ENCODE measurements at places on chromosomes 12 and 14.

DNA sequence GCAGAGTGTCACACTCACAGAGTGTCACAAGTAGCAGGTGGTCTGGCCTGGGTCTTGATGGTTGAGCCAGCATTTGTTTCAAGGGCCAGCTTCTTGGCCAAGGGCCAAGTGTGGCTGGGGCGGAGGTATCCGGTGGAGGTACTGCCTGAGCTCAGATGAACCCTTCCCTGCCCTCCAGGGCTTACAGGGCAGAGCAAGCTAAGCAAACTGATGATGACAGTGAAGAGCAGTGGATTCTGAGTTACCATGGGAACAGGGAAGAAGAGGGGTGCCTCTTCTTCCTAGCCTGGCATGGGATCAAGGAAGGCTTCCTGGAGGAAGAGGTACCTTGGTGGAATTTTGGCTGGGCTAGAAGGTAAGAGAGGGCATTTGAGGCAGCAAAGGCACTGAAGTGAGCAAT lies 35.7 kb downstream of the MVK start:
- DNase-seq = peak; percentile 48

DNA sequence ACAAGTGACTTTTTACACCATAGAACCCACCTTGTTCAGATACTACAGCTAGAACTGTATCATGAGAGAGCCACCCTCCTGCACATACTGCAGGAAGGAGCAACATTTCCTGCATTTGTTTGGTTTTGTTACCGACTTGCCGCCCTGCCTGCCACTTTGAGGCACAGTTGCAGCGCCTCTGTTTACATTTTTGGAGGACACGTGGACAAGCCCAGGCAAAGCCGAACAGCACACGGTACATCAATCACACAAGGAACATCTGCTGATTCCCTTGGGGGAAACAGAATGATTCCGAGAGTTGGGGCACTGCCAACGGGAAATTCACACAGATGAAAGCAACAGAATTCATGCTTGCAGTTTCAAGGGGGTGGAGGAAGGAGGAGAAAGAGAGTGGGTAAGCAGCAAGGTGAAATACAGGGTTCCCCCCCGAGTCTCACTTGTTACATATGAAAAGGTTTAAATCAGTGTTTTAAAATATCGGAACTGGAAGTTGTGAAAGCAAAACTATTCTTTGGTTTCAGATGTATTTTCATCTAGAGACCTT lies 110.7 kb downstream of the BTG1 start:
- peak; percentile 17 for DNase-seq

DNA sequence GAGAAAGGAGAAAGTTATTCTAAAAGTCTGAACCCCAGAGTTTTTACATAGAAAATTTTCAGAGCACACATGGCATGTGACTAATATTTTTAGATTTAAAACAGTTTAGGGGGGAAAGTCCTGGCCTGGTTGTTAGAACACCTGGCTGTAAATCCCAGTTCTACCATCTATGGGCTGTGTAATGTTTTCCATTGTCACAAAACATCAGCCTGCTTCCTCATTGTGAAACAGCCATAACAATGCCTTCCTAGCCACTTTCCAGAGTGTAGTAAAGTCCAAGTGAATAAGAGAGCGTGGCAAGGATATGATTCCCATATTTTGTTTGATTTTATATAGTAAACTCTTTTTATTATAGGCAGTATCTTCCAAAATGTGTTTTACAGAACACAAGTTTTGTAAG lies 310.0 kb upstream of the DCN start:
- DNase-seq = no peak

GRCh38 chr12:55392032-55392795 lies 8.1 kb upstream of the OR6C65 start:
- DNase-seq = no peak

DNA sequence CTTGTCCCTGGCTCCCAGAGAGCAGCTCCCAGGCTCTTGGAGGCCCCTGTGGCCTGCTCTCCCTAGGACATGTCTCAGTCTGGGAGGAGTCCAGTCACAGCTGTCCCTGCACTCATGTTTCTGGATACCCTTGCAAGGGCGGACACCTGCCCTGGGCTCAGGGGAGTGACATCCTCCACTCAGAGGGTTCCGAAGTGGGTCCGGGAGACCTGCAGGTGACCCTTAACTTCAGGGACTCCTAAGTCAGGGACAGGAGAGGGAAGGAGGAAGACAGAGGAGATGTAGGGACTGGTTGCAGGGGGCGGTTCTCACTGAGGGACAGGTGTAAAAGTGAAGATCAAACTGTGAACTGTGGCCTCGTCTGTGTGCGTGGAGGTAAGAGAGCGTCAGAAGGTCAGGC lies 37.6 kb downstream of the CACNA2D4 start:
- DNase-seq = no peak

DNA sequence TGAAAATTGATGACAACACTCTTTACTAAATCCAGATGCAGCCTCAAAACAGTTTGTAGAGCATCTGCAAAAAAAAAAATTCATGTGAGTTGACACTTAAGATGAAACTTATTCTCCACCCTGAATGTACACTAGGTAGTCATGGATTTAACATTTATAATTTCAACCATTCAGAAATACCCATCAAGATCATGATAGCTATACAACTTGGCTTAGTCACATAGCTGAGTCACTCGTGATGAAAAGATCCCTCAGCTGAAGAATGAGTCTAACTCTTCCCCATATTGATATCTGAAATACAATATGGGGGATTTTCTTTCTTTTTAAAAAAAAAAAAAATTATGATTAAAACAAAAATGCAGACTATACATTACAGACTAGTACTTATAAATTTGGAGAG lies 104.8 kb upstream of the PLEKHG7 start:
- peak; percentile 43 for DNase-seq

GRCh38 chr14:24802236-24802635 lies 168.2 kb upstream of the GZMB start:
- no peak for DNase-seq

- DNase-seq = peak; percentile 93
Measured at GRCh38 chr14:30974628-30975027, 50.8 kb upstream of the AP4S1 start.

DNA sequence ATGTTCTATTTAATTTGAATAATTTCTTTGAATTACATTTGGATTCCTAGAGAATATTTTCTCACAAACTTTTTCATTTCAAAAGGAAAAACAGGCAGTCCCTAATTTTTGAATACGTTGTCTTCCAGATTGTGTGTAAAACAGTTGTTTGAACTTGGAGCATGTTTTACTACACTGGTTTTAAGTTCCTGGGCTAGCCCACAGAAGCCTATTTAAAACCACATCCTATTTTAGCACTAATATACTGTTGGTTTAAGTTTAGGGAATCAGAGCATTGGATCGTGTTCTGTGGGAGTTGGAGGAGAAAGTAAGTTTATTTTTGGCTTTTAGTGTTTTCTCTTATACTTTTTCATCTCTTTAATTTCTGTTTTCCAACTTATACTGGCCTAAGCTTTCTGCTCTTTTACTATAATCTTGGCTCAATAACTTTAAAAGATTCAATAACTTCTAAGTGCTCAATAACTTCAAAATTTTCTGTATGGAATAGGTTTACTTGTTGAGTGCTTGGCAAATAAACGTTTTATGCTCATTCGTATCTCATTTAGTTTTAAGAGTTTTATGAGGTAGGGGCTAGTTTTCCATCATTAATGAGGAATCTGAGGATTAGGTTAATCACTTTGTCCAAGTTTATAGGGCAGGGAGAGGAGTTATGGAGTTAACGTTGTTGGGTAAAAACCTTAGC lies 14.9 kb downstream of the LEMD3 start:
- DNase-seq = no peak

GRCh38 chr14:96260341-96260821 lies 4.4 kb downstream of the BDKRB1 start:
- DNase-seq = peak; percentile 31

DNA sequence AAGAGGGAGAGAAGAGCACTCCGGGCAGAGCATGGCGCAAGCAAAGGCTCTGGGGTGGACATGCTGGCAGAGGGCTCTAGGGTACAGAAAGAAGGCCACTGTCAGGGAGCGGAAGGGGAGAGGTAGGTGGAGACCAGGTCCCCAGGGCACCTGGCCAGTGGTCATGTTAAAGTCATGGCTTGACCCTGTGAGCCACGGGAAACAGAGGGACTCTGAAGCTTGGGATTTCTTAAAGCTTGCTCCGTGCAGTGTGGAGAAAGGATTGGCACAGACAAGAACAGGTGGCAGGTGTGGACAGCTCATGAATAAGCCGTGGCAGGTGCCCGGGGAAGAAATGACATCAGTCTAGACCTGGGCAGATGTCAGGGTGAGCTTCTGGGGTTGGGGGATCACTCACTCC lies 413.8 kb downstream of the BCL11B start:
- no peak for DNase-seq

- DNase-seq = no peak
Measured at GRCh38 chr12:49026101-49026500, 7.5 kb upstream of the PRKAG1 start.

- DNase-seq = no peak
Measured at GRCh38 chr14:90839024-90839888, 23.0 kb upstream of the TTC7B start.

DNA sequence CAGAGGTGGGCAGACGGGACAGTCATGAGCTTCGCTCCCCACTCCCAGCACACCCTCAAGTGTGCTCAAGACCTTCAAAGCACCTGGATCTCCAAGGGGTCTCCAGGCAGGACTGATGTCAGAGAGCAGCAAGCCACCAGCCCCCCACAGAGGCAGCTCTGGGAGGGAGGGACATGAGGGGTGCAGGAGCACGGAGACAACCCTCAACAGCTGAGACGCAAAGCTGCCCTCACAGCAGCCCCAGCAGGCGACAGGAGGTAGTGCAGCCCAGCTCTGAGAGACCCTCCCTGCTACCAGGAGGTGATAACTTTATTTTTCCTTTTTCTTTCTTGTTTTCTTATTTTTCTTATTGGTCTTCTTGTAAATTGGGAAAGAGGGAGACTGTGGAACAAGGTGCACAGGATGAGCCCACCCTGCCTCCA lies 17.9 kb downstream of the SIVA1 start:
- no peak for DNase-seq

- no peak for DNase-seq
Measured at GRCh38 chr12:5783289-5783920, 161.7 kb downstream of the ANO2 start.

DNA sequence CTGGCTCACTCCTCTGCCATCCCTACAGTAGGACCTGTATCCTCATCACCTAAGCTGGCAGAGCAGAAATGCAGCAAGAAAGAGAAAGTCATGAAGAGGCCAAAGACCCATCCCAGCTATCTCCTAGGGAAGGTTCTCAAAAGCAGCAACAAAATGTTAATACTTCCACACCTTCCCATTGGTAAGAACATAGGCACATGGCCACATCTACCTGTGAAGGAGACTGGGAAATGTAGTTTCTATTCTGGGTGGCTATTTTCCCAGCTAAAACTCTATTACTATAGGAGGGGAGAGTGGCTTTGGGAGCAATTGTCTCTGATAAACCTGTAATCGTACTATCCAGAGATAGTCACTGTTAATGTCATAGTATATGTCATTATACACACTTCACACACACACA lies 13.7 kb upstream of the EIF2B2 start:
- DNase-seq = no peak

GRCh38 chr12:48788854-48789775 lies at the start of gene ADCY6:
Gene ADCY6 (minus strand): TSS chr12:48789089. CDS start chr12:48783434, 5,655 bp downstream.
- DNase-seq = peak; percentile 44

DNA sequence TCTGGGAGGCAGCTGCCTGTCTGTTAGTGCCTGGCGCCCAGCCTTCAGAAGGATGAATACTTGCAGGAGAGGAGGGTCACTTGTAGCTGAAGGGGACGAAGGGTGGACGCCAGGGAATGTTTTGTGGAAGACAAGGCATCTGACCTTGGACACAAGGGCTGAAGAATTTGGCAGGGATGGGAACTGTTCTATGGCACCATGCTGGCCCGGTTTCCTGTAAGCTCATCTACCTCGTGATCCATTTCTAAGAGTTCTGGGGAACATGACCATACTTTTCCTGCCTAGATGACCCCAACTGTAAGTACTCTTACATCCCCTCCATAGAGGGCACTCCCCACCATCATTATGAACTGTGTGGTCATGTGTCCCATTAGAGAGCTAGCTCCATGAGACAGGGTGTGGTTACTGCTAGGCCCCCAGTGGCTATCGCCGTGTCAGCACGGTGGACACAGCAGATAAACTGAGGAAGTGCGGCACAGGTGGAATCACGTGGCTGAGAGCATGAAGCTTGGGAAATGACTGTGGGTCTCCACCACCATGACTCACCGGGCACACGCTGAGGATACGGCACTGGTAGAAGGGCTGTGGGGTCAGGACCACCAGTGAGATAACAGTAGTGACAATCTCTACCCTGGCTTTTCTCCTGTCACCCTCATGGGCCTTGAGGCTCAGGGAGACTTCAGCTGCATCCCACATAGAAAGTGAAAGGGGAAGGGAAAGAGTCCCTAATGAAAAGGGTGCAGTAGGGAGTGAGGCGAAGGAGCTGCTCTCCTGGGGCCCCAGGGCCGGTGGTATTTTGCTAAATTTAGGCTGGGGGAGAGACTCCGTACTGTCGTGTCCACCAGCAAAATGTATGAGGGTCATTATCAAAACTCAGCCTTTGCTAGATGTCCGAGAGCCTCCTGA lies 252.6 kb downstream of the FOXN3 start:
- no peak for DNase-seq

All from trophoblast cell (in vitro differentiated cells and primary cell).